Urinary bladder (tissue), 4 donors: ENCODE measurements at places on chromosomes 7 and 10. TPM values are rescaled to one million over a fixed set of nuclear protein-coding genes. Genes with fewer than 3 reads are reported as not detected.
A peak's percentile ranks its signal among the peaks of the same experiment; 100 is the strongest.

GRCh38 chr10:131811630-131812403 is 89.0 kb upstream of the PPP2R2D start:
- DNase-seq, result no peak

DNA sequence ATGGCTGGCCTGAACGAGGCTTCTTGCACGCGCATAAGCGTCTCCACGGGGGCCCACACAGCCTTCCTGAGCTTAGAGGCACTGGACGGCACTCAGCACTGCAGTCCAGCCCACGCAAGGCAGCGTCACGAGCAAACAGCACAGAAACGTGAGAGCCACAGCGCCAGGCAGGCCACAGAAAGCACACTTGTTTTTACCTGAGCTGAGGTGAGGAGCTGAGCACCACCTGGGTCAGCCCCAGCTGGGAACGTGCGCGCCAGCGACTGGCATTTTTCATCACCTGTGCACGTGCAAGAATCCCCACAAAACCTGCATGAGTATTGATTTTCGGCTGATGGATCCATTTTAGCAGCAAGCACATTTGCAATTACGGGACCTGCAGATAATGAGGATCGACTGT is 26.7 kb downstream of the IQCE start:
- no peak for DNase-seq

The TMEM140 gene
- 9.2 TPM for total RNA-seq

DNA sequence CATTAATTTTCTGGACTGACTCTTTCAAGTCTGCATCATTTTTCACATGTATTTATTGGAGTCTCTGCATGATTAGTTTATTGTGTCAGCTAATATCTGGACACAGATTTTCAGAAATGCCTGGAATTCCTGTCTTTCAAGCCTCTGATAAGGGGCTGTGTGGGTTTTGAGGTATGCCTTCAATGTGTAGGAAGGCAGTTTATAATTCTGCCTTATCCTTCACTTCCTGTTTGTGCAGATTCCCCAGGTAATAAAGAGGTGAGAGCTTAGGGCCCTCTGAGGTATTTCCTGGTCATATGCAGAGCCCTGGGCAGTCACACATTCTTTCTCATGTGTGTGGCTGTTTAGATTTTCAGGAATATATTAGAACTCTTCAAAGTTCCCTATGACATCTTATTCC is 79.4 kb upstream of the PRKCQ start:
- no peak for DNase-seq

The UPK3BL2 gene
- 15.4 TPM for total RNA-seq

The CPEB3 gene
- 7.4 TPM for total RNA-seq

DNA sequence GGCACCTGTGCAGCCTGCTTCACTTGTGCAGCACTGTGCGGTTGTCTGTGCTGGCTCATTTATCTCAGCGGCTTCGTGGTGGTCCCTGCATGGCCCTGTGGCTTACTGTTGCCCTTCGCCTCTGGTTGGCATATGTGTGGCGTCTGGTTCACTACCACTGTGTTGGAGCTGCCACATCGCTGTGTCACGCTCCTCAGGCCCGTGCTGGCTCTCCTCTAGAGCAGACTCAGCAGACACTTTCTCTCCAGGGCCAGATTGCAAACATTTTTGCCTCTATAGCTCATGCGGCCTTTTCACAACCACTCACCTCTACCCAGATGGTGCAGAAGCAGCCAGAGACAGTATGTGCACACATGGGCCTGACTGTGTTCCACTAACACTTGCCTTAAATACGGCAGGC is 37.9 kb downstream of the PPP2R2D start:
- DNase-seq, result no peak

- DNase-seq, result no peak
Observed at GRCh38 chr7:105199386-105199785, 185.4 kb downstream of the KMT2E start.

DNA sequence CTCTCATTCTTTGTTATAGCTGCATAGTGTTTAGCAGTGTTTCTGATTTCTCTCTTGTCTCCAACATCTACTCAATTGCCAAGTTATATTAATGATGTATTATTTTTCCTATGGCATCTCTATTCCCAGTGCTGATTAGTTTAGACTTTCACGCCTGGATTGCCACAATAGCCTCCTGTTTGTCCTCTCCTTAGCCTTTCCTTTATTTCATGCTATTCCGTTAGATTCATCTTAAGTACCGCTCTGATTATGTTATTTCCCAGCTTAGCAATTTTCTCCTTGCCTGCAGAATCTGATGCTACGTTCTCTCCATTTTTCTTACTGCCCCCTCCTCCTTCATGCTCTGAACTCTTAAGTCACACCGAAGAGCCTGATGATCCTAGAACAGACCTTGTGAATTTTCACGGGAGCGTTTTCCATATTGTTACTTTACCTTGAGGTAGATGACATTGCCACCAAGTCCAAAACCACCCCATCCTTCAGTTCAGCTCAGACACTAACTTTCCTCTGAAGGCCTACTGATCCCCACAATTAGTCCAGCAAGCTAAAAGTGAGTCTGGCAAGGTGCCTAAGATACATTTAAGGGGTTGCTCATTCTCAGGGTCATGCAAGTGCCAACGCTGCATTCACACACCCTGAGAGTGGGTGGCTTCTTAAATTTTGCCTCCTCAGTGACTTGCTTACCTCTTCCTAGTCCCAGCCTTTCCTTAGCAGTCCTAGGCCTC is 6.6 kb upstream of the NRF1 start:
- no peak for DNase-seq

GRCh38 chr10:22554461-22555182 is 159.8 kb downstream of the PIP4K2A start:
- peak; percentile 87 for DNase-seq

The PSPH gene
- total RNA-seq, result 19.9 TPM

GRCh38 chr7:37069336-37069735 is 345.0 kb upstream of the AOAH start:
- DNase-seq, result no peak

- no peak for DNase-seq
Observed at GRCh38 chr7:143130541-143130940, 1.3 kb upstream of the PIP start.

DNA sequence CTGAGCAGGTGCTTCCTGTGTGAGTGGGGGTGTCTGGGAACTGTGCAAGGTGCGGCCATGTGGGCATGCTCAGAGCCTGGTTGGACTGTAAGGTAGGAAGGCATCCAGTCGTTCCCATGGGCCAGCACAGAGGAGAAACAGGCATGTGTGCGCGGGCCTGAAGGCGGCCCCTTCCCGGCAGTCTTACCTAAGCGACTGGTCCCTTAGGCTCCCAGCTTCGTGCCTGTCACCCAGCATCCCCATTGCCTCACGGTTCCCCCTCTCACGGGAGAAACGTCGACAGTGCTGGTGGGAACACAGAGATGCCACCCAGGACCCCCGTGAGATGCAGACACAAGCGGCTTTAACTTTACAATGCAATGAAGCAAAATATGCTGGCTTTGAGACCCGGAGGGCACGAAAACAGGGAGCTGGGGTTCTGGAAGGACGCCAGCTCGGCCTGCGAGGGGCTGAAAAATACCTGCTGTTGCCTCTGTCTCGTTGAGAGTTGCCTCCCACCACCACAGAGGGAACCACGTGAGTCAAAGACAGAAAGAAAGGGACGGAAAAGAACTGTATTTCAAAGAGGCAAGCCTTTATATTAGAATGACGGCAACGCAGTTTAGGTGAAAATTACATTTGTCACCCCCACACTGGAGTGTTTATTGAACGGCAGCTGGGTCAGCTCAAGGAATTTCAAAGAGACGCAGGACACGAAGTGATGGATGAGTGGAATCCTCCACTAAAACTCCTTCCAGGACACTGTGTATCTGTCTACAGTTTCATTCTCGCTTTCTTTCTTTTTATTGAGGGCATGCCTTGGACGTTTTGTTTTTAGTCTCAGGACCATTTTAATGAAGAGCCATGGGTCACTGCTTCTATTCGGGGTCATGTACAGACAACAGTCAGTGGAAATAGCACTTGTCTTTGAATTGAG is 128.4 kb downstream of the DNAJB6 start:
- no peak for DNase-seq
